Neural crest cell (in vitro differentiated cells): ENCODE measurements at places on chromosomes 13 and 19. TPM values are rescaled to one million over a fixed set of nuclear protein-coding genes. Genes with fewer than 3 reads are reported as not detected.

FGF22 gene
- total RNA-seq, result 0.51 and 0.84 TPM in 2 replicates

ADPRHL1 gene
- total RNA-seq, result 2.8 TPM in 2 replicates

GAPDHS gene
- total RNA-seq, result not detected in 2 replicates

ATP4B gene
- total RNA-seq, result not detected in 2 replicates

NLRP9 gene
- total RNA-seq, result not detected in 2 replicates

PRX gene
- total RNA-seq, result 2.8 and 2.9 TPM in 2 replicates

DGKH gene
- 10.0 and 12.4 TPM in 2 replicates for total RNA-seq

ZNF320 gene
- 26.9 and 38.1 TPM in 2 replicates for total RNA-seq

NLRP5 gene
- total RNA-seq, result not detected in 2 replicates

SIGLEC7 gene
- total RNA-seq, result not detected in 2 replicates
